Cardiac septum (tissue), 1 donor: ENCODE measurements at places on chromosomes 3 and 15. TPM values are rescaled to one million over a fixed set of nuclear protein-coding genes. Genes with fewer than 3 reads are reported as not detected.

FXR1 gene
- 205 TPM for total RNA-seq

ZBED2 gene
- total RNA-seq: not detected

NEDD4 gene
- total RNA-seq: 10.5 TPM

DNA sequence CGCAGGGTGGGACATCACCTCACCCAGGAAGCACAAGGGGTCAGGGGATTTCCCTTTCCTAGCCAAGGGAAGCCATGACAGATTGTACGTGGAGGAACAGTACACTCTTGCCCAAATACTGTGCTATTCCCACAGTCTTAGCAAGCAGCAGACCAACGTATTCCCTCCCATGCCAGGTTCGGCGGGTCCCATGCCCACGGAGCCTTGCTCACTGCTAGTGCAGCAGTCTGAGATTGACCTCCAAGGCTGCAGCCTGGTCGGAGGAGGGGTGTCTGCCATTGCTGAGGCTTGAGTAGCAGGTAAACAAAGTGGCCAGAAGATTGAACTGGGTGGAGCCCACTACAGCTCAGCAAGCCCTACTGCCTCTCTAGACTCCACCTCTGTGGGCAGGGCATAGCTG, 39.0 kb downstream of the ALDH1A2 start:
- DNase-seq: no peak

DNA sequence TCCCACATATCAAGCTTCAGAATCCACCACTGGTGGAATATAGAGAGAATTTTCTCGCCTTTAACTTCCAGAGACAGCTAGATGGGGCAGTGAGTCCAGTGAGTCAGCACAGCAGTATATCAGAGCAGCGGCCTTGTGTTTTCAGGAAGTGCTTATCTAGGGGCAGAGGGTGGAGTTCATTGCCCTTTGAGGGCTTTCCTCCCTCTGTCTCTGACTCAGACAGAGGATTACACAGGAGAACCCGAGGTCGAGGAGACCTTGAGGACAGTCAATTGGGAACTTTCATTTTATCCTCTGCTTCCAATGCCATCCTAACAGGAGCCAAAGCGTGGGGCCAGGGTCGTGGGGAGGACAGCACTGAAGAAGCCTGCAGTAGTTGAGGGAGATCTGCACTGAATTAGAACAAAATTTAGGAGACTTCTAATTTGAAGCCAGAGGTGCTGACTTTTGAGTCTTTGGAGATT, 109.6 kb upstream of the UMPS start:
- DNase-seq: no peak

GRCh38 chr3:16178628-16178988, 4.1 kb downstream of the GALNT15 start:
- DNase-seq: no peak

DNA sequence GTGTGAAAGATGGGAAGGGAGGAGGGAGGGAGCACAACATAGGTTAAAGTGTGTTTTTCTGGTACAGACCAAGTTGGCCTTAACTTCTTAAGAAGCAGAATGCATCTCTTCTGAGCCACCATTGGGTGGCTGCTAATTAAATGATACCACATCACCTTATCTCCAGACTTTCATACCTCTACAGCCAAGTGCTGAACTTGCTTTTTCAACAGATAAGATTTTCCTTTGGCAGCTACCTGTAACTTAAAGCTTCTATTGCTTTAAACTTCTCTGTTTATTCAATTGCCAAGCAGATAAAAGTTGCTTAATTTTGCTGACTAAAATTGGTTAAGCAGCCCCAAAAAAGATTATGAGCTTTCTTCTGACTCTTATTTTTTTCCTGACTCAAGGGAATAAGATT, 292.4 kb upstream of the SGO1 start:
- DNase-seq: no peak

- DNase-seq: peak; percentile 38
Observed at GRCh38 chr3:197444793-197445379, 110.9 kb downstream of the BDH1 start.

DNA sequence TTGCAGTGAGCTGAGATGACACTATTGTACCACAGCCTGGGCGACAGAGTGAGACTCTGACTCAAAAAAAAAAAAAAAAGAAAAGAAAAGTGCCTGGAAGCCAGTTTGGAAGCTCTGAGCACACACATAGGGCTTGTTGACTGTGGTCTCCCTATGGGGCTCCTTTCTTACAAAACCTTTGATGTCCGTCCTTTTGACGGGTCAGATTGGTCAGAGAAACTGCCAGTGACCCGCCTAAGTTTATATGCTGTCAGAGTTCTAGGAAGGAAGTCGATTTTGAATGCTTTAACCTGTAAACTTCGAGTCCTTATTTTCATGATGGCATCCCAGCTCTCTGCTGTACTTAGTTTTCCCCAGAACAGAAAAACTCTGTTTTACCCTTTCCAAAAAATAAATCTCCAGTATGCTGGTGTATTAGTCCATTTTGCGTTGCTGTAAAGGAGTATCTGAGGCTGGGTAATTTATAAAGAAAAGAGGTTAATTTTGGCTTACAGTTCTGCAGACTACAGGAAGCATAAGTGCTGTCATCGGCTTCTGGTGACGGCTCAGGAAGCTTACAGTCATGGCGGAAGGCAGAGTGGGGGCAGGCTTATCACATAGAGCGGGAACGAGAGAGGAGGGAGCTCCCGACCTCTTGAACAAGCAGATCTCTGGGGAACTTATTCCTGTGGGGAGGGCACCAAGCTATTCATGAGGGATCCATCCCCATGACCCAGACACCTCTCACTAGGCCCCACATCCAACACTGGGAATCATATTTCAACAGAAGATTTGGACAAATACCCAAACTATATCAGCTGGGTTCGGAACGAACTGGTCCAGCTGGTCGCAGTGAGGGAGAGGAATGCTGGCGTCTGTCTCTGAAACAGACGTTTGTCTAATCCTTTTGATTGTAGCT, 72.3 kb downstream of the LMLN start:
- DNase-seq: no peak
